ENCODE measurements at places on chromosomes 5 and 9.

GRCh38 chr9:108612513-108612912 is 243.3 kb downstream of the ACTL7B start:
- no peak for DNase-seq

GRCh38 chr9:134605966-134606357 is 35.6 kb upstream of the COL5A1 start:
- no peak for DNase-seq

DNA sequence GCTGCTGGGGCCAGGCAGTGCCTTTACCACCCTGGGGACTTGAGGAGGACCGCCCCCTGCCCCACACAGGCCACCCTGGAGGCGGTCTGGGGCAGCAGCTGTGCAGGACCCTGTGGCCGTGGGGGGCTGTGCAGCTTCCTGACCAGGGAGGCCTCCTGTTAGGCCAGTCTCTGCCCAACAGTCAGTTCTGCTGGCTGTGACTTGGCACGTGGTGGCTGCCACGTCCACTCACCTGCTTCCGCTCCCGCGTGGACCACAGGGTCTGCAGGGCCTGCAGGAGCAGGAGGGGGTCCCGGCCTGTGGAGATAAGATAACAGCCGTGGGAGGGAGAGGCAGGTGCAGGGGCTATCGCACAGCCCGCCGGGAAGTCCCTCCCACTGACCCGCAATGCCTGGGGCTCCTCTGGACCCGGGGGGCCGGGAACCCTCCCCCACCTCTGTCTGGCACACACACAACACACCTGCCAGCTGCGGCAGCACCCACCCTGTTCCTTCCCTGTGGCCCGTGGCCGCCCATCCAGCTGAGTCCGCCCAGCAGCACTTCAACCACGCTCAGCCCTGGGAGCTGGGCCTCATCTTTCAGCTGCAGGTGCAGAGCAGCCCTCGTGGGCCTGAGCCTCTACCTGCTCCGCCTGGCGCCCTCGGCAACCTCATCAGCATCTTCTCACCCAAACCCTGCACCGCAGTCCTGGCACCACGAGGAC is 39.7 kb downstream of the EXD3 start:
- DNase-seq: no peak

DNA sequence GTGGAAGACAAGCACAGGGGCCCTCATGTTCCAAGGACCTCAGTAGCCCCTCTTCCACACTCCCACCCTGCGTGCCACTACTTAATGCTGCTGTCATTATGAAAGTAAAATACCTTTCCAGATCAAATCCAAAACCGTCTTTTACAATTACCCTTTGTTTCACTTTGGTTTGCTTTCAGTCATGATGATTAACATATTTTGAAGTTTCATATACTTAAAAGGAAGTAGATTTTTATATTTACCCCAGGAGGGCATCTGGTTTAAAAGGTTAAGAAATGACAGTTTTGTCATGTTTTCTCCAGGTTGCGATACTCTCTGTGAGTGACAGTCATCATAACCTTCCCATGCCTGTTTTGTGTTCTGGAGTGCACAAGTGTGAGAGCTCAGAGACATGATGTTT is 13.5 kb upstream of the MAP1B start:
- no peak for DNase-seq

- DNase-seq: no peak
These were observed 34.2 kb upstream of the RASGRF2 start for GRCh38 chr5:80925931-80926330.

- DNase-seq: no peak
These were observed 165.8 kb downstream of the GADD45G start for GRCh38 chr9:89770531-89771174.

DNA sequence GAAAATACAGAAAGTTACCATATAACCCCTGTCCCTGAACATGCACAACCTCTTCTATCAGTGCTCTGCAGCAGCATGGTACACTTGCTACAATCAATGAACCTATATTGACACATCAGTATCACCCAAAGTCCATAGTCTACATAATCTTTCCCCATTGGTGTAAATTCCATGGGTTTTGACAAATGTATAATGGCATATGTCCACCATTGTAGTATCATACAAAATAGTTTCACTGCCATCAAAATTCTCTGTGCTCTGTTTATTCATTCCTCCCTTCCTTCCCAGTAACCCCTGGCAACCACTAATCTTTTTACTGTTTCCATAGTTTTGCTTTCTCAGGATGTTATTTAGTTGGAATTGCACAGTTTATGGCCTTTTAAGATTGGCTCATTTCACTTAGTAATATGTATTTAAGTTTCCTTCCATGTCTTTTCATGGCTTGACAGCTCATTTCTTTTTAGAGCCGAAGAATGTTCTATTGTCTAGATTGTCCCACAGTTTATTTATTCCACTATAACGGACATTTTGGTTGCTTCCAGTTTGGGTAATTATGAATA is 1707.0 kb downstream of the EFNA5 start:
- DNase-seq: no peak

DNA sequence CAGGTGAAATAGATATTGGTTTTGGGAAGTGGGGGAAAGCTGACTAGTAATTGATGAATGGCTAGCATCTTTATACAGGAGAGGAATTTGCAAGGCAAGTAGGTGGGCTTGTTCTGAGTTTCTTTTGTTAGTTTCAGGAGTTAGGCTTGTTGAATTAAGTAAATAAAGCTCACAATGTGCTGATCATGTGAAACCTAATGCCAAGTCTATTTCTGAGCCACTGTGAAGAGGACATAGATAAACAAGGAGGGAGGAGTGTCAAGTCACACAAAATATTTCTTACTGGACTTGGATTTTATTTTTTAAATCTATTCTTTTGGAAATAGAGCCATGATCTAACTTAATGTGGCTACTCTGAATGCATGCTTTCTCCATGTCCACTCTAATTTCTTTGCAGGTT is 19.9 kb downstream of the GDA start:
- no peak for DNase-seq

GRCh38 chr9:75451505-75451904 is 363.2 kb downstream of the OSTF1 start:
- no peak for DNase-seq

DNA sequence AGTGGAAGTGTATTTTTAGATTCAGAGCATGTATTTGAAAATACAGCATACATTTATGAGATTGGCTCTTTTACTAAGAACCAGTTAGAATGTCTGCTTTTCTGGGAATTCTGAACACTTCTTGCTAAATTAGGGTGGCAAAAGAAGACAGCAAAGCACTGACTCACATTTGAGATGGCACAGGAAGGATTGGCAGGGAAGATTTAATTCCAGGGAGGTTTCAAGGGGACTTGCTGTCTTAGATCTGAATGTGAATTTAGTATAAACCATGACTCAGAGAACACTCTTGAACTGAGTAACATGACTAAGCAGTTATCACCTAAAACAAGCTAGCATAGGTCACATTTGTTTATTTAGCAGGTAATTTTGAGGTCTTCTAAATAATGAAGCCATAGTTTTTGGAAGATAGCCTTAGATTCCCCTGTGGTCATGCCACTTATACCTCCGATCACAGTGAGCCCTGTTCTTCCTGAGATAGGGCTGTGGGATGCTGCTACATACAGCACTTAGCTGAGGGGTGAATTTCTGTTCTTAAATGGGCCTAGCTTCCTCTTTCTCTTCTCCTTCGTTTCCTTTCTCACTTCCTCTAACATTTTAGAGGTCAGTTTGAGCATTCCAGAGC is 173.8 kb downstream of the PCSK1 start:
- DNase-seq: no peak

DNA sequence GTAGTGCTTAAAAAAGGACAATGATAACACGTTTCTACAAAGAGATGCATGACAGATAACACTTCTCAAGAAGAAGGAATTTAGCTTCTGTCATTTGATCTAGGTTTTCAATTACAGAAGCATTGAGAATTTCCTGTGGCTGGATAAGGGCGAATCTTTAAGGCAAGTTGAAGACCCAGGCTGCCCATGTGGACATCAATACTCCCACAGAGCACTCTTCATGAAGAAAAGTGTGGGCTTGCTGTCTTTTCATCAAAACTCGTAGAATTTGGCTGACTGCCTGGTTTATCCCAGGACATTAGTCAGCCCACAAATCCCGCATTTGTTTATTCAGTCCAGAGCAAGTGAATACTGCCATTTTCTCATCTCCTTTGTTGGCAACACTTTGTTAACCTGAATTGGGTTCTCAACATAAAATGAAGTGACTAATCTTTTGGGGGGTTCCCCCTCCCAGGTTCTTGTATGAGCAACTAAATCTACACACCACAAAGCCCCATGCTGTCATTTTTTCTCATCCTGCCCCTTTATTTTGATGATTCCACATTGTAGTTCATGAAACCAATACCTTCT is 43.4 kb upstream of the CDKN2B start:
- no peak for DNase-seq

GRCh38 chr5:144275329-144275728 is 104.7 kb downstream of the KCTD16 start:
- DNase-seq: no peak

DNA sequence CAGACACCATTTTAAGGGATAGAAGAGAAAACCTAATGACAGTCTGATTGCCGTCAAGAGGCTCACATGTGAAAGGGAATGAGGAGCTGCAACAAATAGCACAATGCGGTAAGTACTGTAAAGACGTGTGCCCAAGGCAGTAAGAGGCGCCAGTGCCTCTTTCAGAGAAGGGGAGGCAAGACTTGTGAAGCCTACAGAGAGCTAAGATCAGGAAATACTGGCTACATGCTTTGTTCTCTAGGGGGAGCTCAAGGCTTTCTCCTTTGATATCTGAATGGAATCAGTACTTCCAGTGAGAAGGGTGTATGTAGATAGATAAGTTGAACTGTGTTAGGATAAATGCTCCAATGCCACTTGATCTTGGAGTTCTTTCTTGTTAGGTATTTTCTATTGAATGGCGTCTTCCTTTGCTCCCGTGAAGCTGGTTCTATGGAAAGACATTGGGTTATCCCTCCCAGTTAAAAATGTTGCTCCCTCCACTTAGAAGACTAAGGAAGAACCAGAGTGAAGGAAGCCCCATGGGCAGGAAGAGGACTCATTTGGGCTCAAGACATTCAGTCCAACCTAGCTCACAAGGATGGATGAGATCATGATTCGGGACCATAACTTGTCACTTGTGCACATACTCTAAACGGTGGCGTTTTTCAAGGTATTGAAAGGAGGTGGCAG is 23.5 kb upstream of the ALDOB start:
- no peak for DNase-seq

- no peak for DNase-seq
These were observed 51.6 kb downstream of the DCAF10 start for GRCh38 chr9:37852222-37852621.

- no peak for DNase-seq
These were observed 330.6 kb downstream of the ZSWIM6 start for GRCh38 chr5:61662670-61663069.

DNA sequence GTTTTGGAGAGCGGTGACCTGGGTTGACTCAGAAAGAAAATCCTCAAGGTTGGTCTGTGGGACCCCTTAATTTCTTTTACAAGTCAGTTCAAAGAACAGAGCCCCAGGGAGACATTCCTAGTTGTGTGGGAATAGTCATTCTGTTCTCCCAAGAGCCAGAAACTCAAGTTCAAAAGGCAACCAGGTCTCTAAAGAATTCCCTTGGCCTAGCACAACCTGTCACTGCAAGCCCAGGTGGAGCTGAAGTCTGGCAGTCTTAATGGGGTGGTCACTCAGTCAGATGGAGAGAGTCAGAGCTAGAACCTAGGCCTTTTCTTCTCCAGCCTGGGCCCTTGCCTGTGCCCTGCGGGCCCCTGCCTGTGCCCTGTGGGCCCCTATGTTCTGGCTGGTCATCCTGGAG is 37.5 kb upstream of the CDKN2AIPNL start:
- DNase-seq: no peak

GRCh38 chr9:117098331-117098730 is 316.5 kb downstream of the ASTN2 start:
- DNase-seq: no peak

DNA sequence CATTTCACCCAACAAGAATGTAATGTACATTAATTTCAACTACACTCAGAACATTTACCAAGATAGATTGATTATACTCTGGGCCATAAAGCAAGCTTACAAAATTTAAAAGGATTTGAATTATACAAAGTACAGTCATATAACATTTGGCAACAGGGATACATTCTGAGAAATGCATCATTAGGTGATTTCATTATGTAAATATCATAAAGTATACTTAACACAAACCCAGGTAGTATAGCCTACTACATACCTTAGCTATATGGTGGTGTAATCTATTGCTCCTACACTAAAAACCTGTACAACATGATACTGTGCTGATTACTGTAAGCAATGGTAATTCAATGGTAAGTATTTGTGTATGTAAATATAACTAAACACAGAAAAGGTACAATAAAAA is 202.9 kb downstream of the MPDZ start:
- no peak for DNase-seq

GRCh38 chr9:131539223-131539923 is 6.0 kb upstream of the PRRT1B start:
- DNase-seq: no peak

- no peak for DNase-seq
These were observed 16.0 kb upstream of the TBC1D2 start for GRCh38 chr9:98271479-98271878.

GRCh38 chr9:137078701-137079400 is 1.5 kb downstream of the UAP1L1 start:
- DNase-seq: no peak

DNA sequence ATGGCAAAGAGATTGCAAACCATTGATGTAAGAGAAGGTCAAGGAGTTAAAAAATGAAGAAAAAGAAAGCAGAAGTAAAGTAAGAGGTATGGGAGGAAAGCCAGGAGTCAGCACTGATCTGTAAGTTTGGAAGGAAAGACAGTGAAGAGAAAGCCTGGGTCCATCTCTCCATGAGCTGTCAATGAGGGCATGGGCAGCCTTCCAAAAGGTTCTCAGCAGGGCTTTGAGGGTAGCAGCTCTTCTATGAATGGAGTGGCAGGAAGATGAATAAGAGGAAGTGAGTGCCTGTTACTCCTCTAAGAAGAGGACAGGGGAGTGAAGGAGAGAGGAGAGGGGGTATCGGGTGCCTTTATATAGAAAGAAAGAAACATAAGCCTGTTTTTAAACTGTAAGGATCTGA is 97.1 kb downstream of the ADCY2 start:
- DNase-seq: no peak

- no peak for DNase-seq
These were observed 22.0 kb downstream of the PAPPA start for GRCh38 chr9:116175614-116176013.

GRCh38 chr5:149470942-149471341 is 80.3 kb downstream of the CSNK1A1 start:
- DNase-seq: no peak

- DNase-seq: no peak
These were observed 812.9 kb upstream of the ZNF608 start for GRCh38 chr5:125559296-125559695.

- no peak for DNase-seq
These were observed 168.8 kb upstream of the POC5 start for GRCh38 chr5:75885849-75886596.

- DNase-seq: no peak
These were observed 408.2 kb upstream of the TUSC1 start for GRCh38 chr9:26086396-26086795.

GRCh38 chr5:65121880-65122436 is 353.2 kb downstream of the CWC27 start:
- no peak for DNase-seq

- DNase-seq: no peak
These were observed 2.3 kb upstream of the PAX5 start for GRCh38 chr9:37036371-37036775.

Data from stimulated activated CD8-positive, alpha-beta memory T cell treated with anti-CD3 and anti-CD28 coated beads, Interleukin-7, amount 100 ng/mL, for 1 hour (primary cell).